ENCODE measurements at places on chromosomes 16 and 17. TPM values are rescaled to one million over a fixed set of nuclear protein-coding genes. Genes with fewer than 3 reads are reported as not detected.

DNA sequence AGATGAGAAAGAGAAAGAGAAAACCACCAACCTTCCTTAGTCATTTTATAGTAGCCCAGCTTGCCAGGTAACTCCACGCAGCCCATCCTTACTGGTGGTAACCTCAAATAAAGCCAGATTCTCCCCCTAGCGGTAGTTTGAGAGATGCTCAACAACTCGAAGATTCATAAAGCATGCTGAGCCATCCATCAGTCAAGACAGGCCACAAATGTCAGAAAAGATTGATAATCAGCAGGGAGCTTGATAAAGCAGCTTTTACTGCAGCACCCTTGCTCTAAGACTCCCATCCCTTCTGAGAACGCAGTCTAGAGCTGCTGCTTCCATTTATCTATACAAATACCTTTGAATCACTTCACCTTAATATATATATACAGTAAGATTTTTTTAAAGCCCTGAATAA, 451.5 kb upstream of the HSBP1 start:
- H3K4me3 ChIP-seq: no peak overlapping the region
- no peaks in the 10 kb centered on the region for H3K36me3 ChIP-seq
- H3K27me3 ChIP-seq: no peaks in the 10 kb centered on the region
- H3K4me1 ChIP-seq: no peaks in the 10 kb centered on the region
- DNase-seq: no peak
- no peak overlapping the region for H3K27ac ChIP-seq

GRCh38 chr16:58421529-58421928, 29.3 kb downstream of the GINS3 start:
- no peaks in the 10 kb centered on the region for H3K27me3 ChIP-seq
- no peaks in the 10 kb centered on the region for H3K36me3 ChIP-seq
- H3K4me1 ChIP-seq: peaks cover 6% of the 10 kb centered on the region
- DNase-seq: peak; percentile 67
- no peak overlapping the region for H3K4me3 ChIP-seq
- peak overlapping the region; percentile 94 for H3K27ac ChIP-seq

- no peaks in the 10 kb centered on the region for H3K36me3 ChIP-seq
- no peak overlapping the region for H3K27ac ChIP-seq
- H3K4me3 ChIP-seq: no peak overlapping the region
- no peaks in the 10 kb centered on the region for H3K4me1 ChIP-seq
- DNase-seq: no peak
These were observed 3.8 kb upstream of the ANKFN1 start for GRCh38 chr17:56149266-56150036.

KRTAP1-5 gene
- not detected for total RNA-seq

GRCh38 chr16:46918905-46919792, 35.0 kb downstream of the GPT2 start:
- H3K4me1 ChIP-seq: no peaks in the 10 kb centered on the region
- H3K27me3 ChIP-seq: no peaks in the 10 kb centered on the region
- H3K4me3 ChIP-seq: no peak overlapping the region
- peaks cover 14% of the 10 kb centered on the region for H3K36me3 ChIP-seq
- H3K27ac ChIP-seq: no peak overlapping the region

PLD6 gene
- total RNA-seq: 11.6 TPM

- no peak for DNase-seq
- peaks cover 16% of the 10 kb centered on the region for H3K4me1 ChIP-seq
- H3K27me3 ChIP-seq: no peaks in the 10 kb centered on the region
- H3K27ac ChIP-seq: peak overlapping the region; percentile 91
- peak overlapping the region; percentile 57 for H3K4me3 ChIP-seq
These were observed 9.2 kb upstream of the GLIS2 start for GRCh38 chr16:4306470-4307214.

DNA sequence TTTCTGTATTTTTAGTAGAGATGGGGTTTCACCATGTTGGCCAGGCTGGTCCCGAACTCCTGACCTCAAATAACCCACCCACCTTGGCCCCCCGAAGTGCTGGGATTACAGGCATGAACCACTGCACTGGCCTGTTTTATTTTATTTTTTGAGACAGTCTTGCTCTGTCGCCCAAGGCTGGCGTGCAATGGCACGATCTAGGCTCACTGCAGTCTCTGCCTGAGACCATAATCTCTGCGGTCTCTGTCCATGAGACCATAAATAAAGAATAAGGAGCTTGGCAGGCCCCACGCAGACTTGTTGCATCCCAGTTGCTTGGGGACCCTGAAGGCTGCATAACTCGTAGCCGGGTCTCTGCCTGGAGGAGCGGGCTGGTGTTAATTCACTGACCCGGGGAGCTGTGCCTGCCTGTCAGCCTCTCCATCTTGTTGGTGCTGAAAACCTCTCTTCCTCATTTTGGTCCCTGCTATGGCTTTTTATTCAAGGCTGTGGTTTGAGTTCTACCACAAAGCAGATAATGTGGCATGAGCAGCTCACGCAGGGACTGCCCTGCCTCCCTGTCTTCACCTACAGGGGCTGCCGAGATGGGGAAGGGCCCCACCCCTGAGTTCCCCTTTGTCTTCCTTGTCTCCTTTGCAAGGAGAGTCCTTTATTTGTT, 82.1 kb downstream of the MSI2 start:
- H3K4me3 ChIP-seq: no peak overlapping the region
- no peaks in the 10 kb centered on the region for H3K36me3 ChIP-seq
- no peak for DNase-seq
- no peaks in the 10 kb centered on the region for H3K27me3 ChIP-seq
- H3K27ac ChIP-seq: no peak overlapping the region

DNA sequence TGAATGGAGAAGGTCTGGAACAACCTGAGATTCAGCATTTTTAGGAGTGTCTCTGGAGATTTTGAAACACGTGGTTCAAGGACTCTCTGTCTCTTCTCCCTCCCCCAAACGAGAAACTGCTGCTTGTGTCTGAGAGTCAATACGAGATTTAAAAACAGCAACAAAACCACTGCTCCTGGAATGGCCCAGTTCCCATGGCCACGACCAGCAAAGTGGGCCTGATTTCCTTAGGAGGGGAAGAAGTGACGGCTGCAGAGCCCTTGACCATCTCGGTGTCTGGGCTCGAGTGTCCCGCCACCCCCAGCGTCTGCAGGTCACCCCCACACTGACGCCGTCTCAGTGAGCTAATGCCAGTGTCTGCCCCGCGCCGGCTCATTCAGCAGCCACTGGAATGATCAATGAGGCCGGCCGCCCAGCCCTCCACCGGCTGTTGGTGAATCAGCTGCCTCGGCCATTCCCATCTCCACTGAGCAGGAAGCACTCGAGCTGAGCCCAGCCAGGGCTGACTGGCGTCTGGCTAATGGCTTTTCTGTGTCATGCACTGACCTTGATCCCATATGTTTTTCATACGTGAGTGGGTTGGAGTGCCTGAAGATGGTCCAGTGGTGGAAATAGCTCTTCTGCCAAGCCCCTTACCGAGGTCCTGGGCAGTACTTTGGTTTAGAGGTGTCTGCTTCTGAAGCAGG, 151.8 kb downstream of the PITPNC1 start:
- no peak overlapping the region for H3K4me3 ChIP-seq
- H3K27ac ChIP-seq: peak overlapping the region; percentile 17
- no peaks in the 10 kb centered on the region for H3K27me3 ChIP-seq
- H3K4me1 ChIP-seq: peaks cover 36% of the 10 kb centered on the region
- peaks cover 9% of the 10 kb centered on the region for H3K36me3 ChIP-seq

GRCh38 chr17:82215095-82215971, 2.7 kb upstream of the CCDC57 start:
- no peaks in the 10 kb centered on the region for H3K27me3 ChIP-seq
- H3K4me1 ChIP-seq: no peaks in the 10 kb centered on the region
- DNase-seq: peak; percentile 32
- H3K4me3 ChIP-seq: no peak overlapping the region
- no peaks in the 10 kb centered on the region for H3K36me3 ChIP-seq

DNA sequence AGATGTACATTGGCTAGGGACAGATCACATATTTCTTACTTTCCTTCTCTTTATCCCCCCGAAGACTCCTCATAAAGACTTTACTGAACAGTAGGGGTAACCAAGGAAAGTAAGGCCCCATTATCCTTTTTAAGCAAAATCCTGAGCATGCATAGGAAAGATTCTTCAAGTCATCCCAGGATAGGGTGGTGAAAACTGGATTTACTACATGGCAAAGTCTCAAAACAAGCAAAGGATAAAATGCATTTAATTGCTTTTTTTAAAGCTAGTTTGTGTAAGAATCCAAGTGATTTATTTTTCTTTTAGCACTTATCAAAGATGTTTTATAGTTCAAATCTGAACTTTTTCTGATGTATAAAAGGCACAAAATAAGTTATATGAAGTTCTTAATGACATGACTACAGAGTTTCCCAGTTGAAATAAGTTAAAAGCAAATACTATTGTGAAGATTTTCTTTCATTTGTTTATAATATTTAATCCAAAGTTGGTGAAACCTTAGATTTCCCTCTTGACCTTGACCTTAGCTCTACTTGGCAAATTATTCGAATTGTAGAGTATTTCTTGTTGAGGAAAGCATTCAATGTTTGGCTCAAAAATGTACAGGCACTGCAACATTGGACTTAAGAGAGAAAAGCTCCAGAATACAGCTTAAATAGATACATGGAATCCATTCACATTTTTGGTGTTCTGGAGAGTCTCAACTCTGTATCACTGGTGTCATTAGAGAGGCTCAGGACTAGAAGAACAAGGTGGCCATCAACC, 104.3 kb downstream of the ABCA8 start:
- no peaks in the 10 kb centered on the region for H3K4me1 ChIP-seq
- peak overlapping the region; percentile 51 for H3K27ac ChIP-seq
- H3K27me3 ChIP-seq: no peaks in the 10 kb centered on the region

GRCh38 chr17:58323366-58324055, 5.1 kb downstream of the TSPOAP1 start:
- no peaks in the 10 kb centered on the region for H3K36me3 ChIP-seq
- H3K4me1 ChIP-seq: peaks cover 3% of the 10 kb centered on the region
- no peaks in the 10 kb centered on the region for H3K27me3 ChIP-seq
- peak overlapping the region; percentile 75 for H3K27ac ChIP-seq
- peak overlapping the region; percentile 53 for H3K4me3 ChIP-seq
- DNase-seq: no peak

GRCh38 chr16:49821614-49822282, 34.2 kb downstream of the ZNF423 start:
- no peak for DNase-seq
- peaks cover 20% of the 10 kb centered on the region for H3K4me1 ChIP-seq
- H3K27me3 ChIP-seq: no peaks in the 10 kb centered on the region
- no peak overlapping the region for H3K27ac ChIP-seq

DNA sequence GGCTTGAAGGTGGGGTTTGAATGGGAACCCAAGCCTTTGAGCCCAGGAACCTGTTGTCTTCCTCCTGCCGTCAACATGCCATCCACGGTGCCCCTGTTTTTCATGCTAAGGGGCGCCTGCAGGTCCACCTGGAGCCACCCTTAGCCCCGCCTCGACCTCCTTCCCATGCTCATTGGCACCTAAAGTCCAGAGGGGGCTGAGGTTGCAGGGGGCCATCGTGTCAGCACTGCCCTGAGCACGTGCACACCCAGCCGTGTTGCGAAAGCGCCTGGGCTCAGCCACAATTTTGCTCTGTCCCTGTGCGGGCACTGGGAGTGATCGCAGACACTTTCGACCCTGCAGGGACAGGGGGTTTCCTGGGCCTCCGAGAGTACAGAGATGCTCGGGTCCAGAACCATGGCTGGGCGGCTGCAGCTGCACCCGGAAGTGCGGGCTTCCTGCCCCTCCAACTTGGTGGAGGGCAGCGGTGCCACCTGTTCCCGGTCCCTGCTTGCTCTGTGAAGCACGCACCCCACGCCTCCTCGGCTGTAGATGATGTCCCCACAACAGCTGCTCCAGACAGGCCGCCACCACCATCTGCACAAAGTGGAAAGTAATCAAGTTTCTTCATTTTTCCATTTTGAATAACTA, 454.7 kb downstream of the CDH8 start:
- H3K4me1 ChIP-seq: no peaks in the 10 kb centered on the region
- H3K27me3 ChIP-seq: no peaks in the 10 kb centered on the region
- H3K4me3 ChIP-seq: no peak overlapping the region
- H3K36me3 ChIP-seq: no peaks in the 10 kb centered on the region
